Mammary epithelial cell (primary cell): ENCODE measurements at places on chromosomes 2 and 18. TPM values are rescaled to one million over a fixed set of nuclear protein-coding genes. Genes with fewer than 3 reads are reported as not detected.
A peak's percentile ranks its signal among the peaks of the same experiment; 100 is the strongest.

DNA sequence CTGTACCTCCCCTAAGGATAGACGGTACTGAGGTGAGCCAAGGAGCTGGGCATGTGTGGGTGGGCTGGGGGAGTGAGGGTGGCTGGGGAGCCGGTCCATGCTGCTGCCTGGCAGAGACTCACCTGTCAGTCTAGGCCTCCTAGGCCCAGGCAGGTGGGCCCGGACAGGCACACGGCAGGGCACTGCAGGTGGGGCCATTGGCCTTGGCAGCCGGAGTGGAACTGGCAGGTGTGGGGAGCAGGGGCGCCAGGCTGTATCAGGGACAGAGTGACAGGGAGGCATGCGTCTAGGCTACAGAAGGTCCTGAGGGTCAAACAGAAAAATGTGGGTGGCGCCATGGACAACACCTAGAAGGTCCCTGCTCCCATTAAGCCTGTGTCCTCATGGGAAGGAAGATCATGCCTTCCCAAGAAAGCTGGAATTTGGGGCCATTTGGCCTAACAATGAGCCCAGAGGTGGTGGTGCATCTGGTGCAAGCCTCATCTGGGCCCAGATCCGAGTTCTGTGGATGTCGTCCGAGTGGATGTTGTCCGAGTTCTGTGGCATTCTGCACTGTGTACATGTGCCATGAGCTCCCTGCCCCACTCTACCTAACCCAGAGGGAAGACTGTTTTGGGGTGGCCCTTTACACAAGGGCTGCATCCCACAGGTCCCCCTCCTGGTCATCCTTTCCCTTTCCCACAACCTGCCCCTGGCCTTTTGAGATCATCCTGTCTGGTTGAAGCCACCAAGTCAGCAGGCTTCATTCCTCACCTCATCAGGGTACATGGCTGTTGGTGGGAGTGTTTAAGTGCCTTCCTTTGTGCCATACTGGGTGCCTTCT lies 249.7 kb downstream of the GLI2 start:
- DNase-seq, result no peak

GRCh38 chr18:23684515-23685197 lies 4.6 kb upstream of the LAMA3 start:
- no peak for DNase-seq

DNA sequence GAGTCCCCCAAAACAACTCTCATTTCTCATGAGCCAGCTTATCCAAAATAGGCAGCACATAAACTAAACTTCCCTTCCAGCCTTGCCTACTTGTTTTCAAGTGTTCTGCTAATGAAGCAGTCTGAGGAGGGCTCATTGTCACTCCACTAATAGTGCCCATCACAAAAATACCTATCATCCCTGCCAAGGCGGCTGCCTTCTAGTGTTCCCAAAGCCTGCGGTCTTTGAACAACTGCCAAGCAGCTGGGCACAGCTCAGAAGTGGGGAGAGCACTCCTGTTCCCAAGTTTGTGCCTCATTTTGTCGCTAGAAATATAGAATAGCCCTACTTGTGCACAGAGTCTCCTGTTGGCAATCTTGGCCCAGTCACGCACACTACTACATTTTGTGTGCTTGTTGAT lies 50.3 kb downstream of the DTNA start:
- DNase-seq, result no peak

The SCYGR4 gene
- not detected for total RNA-seq

The ASTL gene
- total RNA-seq, result 0.33 TPM

- peak; percentile 10 for DNase-seq
Measured at GRCh38 chr2:233700028-233700635, 7.4 kb downstream of the UGT1A6 start.

The CASP10 gene
- 5.7 TPM for total RNA-seq

- DNase-seq, result no peak
Measured at GRCh38 chr2:23394700-23395099, 9.7 kb downstream of the KLHL29 start.

DNA sequence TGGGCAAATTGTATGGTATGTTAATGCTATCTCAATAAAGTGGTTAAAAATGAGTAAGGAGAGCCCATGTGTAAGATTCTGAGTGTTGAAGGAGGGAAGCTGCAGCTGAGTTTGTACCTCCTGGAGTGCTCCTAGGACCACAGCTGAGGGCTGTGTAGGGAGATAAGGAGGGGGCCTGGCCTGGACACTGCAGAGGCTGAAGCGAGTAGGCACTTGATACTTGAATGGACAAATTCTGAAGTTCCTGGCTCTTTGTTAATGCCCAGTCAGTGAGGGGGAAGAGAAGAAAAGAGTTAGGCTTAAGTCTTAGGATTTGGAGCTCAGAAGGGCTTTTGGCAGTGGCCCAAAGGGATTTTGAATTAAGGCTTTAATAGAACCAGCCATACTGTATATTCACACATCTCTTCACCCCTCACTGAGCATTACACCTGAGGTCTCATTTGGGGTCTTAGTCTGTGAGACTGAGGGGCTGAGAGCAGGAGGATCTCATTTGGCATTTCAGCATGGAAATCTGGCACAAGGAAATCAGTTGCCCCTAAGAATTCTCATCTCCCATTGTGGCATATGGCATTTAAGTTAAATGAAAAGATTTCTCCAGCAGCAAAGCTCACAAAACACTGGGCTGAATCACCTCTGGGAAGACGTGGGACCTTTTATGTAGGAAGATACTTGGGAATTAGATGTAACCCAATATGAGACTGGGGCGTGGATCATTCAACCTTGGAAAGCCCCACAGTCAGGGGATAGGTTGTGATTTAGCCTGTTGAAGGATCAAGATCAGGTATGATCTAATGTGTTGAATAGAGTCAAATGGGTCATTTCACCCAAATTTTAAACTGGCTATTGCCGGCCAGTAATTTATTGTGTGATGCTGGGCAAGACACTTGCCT lies 46.8 kb downstream of the LIPG start:
- peak; percentile 87 for DNase-seq

GRCh38 chr2:46815121-46815802 lies 100.3 kb downstream of the MCFD2 start:
- no peak for DNase-seq

- peak; percentile 41 for DNase-seq
Measured at GRCh38 chr2:32947484-32948143, 861 bp downstream of the LTBP1 start.

The TUBB8B gene
- not detected for total RNA-seq

GRCh38 chr2:241003369-241003768 lies 5.0 kb downstream of the SNED1 start:
- DNase-seq, result no peak

DNA sequence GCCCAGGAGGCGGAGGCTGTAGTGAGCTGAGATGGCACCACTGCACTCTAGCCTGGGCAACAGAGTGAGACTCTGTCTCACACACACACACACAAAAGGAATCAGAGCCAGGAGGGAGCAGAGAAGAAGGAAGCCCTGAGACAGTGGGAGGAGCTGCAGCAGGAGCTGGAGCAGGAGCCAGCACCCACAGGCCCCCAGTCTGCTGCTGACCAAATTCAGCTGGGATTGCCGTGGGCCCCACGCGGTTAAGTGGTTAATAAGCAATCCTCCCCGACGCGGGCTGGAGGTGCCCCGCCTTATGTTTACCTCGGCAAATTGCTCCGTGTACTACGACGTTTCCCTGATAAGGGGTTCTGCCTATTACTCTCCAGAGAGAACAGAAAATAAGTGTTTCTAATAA lies 265.3 kb downstream of the TWIST2 start:
- DNase-seq, result no peak

The PID1 gene
- total RNA-seq, result 1.2 TPM

DNA sequence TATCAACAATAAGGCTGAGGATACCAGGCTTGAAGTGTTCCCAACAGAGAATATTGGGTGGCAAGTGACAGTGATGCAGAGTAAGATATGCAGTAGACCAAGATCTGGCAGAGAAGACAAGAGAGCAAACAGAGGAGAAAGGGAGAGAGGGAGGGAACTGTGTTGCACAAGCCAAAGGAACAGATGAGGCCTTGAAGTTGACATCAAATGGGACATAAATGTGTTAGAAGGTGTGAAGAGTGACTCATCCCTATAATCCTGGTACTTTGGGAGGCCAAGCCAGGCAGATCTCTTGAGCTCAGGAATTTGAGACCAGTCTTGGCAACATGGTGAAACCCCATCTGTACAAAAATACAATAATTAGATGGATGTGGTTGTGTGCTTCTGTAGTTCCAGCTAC lies 342.9 kb downstream of the PARD3B start:
- DNase-seq, result no peak

GRCh38 chr2:56299171-56299691 lies 115.4 kb downstream of the CCDC85A start:
- DNase-seq, result no peak

The SDC1 gene
- 1,360 and 1,408 TPM in 2 replicates for total RNA-seq

DNA sequence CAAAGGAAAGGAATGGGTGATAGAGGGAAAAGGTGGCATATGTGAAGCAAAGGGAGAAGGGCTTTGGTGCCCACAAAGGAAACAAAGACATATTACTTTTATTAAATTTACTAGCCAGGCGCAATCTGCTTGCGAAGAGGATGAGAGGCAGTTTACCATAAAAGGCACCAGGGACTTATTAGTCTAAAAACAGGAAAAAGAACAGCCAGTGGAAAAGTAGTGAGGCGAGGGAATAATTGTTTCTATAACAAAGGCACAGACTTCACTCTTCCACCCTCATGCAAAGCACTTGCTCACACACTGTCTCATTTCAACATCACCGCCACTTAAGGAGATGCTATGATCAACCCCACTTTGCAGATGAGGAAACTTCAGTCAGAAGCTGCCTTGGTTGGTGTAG lies 210.5 kb downstream of the ALPK2 start:
- no peak for DNase-seq

- no peak for DNase-seq
Measured at GRCh38 chr18:57916684-57917083, 113.6 kb upstream of the ATP8B1 start.

DNA sequence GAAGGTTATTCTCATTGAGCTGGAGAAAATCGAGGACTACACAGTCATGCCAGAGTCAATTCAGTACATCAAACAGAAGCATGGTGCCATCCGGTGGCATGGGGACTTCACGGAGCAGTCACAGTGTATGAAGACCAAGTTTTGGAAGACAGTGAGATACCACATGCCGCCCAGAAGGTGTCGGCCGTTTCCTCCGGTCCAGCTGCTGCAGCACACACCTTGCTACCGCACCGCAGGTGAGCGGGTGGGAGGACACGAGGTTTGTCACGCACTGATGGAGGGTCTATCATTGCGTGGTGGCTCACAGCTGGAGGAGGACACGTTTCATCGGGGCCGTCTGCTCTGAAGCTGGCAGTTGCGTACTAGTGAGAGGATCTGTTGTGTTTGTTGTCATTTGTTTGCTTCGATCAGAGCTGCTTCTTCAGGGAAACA lies 48.2 kb downstream of the IL1RL2 start:
- no peak for DNase-seq

The DPY30 gene
- total RNA-seq, result 46.7 TPM

The DTNA gene
- 10.2 TPM for total RNA-seq

The TOGARAM2 gene
- not detected for total RNA-seq

The PLEK gene
- not detected for total RNA-seq

- DNase-seq, result no peak
Measured at GRCh38 chr2:42136782-42137124, 32.4 kb upstream of the EML4 start.

The REG1B gene
- not detected for total RNA-seq

GRCh38 chr18:13809531-13810255 lies 14.3 kb upstream of the MC5R start:
- DNase-seq, result no peak

DNA sequence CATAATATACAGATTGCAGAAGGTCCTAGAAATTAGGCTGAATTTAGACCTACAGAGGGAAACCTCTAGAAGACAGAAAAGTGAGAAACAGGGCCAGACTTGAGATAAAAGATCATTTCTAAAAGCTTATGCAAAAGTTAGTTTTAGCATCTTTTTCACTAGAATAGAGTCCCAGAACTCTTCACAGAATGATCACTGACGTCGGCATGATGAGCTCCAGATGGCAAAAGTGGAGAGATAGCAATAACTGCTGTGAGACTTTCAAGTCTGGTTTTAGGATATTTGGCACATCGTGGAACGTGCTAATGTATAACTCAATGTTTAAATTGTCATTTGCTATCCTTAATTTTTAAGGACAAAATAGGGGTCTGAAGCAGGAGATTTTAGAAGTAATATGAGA lies 1050.7 kb upstream of the CELF4 start:
- DNase-seq, result no peak

The AQP12B gene
- not detected for total RNA-seq

DNA sequence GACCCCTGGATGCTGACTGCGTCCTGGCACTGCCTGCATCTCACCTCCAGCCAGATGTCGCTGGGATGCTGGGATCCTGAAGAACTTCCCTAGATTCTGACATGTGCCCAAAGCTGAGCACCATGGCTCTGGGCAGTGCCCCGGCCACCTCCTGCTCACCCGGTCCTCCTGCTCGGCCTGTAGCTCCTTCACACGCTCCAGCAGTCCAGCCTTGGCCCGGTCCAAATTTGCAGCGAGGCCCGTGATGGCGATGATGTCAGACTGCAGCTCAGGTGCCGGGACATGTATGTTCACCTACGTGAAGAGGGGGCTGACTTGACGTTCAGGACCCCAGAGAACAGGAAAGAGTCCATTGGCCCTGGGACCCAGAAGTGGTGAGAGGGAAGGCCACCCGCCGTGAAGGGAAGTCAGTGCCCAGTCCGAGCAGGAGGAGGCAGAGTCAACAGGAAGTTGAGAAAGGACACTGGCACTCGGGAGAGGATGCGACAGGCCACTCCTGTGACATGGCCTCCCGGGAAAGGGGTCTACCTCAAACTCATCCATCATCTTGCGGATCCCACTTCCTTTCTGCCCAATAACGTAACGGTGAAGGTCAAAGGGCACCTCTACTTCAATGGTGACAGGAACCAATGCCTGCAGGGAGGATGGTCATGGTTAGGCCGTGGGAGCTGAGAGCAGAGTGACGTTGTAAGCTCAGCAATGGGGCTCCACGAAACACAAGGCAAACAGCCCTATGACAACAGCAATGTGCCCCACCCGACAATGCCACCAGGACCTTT lies 46.7 kb downstream of the ANO7 start:
- no peak for DNase-seq

- DNase-seq, result no peak
Measured at GRCh38 chr2:88450925-88451810, 1.3 kb downstream of the FOXI3 start.

DNA sequence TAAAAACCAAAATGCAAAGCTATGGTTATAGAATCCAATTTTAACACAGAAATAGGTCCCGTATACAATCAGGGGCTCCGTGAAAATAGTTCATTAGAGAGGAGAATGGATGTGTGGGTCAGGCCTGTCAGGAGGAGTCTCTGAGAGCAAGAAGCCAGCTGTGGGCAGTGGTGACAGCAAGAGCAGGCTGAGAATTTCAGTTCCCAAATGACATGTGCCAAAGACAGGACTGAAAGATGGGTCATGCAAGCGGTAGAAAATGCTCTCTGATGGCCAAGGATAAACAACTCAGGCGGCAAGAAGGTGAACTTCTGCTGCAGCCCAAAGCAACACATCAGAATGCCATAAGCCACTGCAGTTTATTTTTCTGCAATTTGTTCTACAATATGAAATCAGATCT lies 100.4 kb downstream of the CCDC141 start:
- DNase-seq, result no peak
